AG08396 (cell line): ENCODE measurements at places on chromosomes 5 and 9.

- peak; percentile 94 for DNase-seq
Observed at GRCh38 chr9:127869310-127870152, 7.9 kb downstream of the AK1 start.

DNA sequence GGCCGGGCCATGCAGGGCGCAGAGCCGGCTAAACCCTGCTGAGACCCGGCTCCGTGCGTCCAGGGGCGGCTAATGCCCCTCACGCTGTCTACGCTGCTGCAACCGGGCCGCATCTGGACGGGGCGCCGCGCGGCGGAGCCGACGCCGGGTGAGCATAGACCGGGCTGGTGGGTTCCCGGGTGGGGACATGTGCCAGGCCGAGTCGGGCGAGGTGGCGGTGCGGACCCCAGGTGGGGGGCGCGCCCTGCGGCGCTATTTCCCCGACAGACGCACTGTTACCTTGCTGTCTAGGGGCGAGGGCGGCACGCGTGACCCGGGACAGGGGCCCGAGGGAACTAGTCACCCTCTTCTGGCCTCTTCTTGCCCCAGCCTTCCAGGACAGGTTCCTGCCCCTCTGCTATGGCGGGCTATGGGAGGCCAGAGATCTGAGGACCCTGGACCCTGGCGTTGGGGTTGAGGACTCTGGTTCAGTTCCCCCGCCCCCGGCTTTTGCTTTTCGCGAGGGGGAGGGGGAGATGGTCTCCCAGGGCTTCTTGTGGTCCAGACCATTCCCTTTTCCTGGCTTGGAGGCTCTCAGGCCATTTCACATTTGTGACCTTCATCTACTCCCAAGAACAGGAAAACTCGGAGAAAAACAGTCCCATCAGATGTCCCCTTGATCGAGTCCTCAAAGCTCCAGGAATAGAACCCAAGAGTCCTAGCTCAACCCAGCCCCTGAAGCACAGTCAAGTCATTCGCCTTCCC is 536 bp downstream of the SLC27A4 start:
- no peak for DNase-seq

- peak; percentile 27 for DNase-seq
Observed at GRCh38 chr5:40383749-40384651, 295.7 kb upstream of the PTGER4 start.

GRCh38 chr5:111494355-111494999 is 17.9 kb downstream of the STARD4 start:
- DNase-seq, result no peak

GRCh38 chr5:55467862-55468551 is 66.8 kb downstream of the PLPP1 start:
- peak; percentile 5 for DNase-seq

GRCh38 chr9:89357331-89358197 is 39.3 kb downstream of the SECISBP2 start:
- no peak for DNase-seq

DNA sequence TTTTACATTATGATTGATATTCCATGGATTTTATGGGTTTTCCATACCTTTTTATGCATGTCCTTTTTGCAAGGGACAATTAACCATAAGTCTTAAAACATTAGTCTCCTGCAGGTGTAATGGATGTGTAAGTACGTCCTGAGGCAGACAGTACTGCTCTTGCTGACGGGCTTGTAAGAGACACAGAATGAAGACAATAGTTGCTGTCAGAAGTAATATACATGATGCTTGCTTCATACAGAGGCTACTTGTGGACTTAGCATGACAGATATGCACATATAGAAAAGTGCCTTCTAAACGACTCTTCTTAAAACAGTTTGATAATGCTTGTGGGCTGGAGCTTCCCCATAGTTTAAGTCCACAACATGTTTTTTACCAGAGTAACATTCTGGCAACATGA is 182.7 kb downstream of the SPATA31D1 start:
- DNase-seq, result no peak

GRCh38 chr5:150751096-150751891 is 7.5 kb downstream of the DCTN4 start:
- DNase-seq, result no peak

- no peak for DNase-seq
Observed at GRCh38 chr5:132807163-132807838, 5.8 kb upstream of the SOWAHA start.

DNA sequence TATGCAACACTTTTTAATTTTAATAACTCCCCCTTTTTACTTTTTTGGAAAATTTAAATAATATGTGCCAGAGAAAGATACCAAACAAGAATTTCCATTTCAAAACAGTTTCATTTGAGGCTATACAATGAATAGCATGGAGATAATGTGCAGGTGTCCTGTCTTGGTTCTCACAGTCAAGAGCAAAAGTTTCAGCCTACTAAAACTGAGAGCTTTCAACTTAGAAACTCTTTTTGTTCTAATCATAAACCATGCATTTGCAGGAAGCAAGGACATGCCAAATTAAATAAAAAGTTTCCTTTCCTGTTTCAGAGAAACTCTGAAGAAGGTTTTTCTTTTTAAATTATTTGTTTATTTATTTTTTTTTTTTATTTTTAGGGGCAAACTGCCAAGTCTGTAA is 1165.6 kb upstream of the SEMA6A start:
- no peak for DNase-seq

DNA sequence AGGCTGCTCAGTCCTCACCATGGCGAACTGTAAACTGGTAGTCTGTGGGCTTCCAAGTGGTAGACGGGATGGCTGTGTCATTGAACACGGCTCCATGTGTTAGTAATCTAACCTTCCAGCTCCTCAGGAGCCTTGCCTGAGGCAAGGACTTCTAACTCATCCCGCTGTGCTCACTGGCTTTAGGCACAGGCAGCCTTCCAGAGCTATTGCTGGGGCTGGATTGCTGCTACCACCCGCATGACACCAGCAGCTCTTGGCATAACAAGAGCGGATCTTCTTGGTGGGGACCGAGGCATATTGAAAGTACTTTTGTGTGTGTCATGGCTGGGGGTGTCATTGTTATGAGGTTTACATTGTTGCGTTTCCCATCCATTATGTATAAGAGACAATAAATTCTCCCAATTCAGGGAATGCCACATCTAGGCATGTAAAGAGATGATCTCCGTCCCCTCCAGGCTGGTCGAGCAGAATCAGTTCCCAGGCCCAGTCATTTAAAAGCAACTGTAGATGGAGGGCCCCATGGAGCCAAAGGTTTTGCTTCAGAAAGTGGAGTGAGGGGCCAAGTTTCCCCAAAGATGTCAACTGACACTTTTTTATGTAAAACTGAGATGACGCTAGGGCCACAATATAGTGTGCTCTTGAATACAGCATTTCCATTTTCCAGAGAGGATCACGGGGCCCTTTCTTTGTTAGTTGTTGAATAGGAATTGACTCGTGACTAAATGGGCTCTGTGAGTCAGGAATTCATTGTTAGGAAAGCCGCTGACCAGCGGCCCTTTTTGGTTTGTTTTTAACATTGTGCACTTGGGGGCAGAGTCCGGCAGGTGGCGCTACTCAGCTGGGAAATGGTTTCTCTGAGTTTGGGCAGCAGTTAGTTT is 759.5 kb downstream of the TAF11L14 start:
- DNase-seq, result peak; percentile 25

GRCh38 chr5:128539038-128539429 is 989 bp upstream of the FBN2 start:
- no peak for DNase-seq

DNA sequence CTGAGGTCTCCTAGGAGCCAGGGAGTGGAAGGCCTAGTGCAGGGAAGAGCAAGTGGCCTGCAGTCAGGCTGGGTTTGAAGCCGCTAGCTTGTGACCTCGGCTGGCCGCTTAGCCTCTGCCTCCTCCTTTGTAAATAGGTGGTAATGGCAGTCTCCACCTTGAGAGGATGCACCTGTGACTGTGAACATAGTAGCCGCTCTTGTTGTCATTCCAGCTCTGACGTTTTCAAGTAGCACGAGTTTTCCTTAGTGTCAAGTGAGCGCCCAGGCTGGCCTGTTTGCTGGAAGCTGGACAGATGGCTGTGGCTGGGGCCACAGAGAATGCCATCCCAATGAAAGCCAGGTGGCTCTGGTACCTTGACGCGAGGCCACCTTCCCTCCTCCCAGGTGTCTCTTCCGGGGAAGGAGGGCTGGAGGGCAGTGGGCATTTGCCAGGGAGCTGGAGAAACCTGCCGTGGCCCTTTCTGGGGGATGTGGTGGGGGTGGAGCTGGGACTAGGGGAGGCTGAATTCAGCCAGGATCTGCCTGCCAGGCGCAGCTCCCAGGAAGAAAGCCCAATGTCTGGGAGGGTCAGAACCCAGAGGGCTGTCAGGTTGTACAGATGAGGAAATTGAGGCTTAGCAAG is 2.5 kb downstream of the ASS1 start:
- DNase-seq, result no peak

DNA sequence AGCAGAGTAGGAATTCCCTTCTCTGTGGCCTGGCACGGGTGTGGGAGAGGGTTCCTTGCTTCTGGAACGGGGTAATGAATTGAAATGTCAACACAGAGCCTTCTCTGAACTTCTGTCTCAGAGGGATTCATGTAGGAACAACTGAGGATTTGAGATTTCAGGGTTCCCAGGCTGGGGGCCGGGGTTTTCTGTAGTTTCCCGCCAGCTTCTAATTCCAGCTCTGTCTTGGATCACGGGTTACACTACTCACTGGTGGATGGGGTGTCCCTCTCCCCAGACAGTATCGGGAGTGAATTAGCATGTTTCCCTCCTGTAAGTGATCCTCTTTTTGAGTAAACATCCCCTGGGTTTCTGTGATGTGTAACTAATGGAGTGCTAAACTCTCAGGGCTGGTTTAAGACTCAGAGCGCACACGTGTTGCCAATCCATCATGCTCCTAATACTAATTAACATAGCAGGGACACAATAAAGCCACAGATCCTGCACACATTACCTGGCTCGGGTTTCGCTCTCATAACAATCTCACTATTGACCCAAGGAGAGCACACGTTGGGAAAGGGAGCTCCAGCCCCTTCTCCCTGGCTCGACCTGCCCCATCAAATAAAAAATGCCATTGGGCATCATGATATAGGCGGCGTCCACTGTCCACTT is 18.1 kb upstream of the DMRT2 start:
- DNase-seq, result no peak

GRCh38 chr9:126386088-126386487 is 59.5 kb downstream of the MVB12B start:
- DNase-seq, result no peak

GRCh38 chr9:33220681-33221567 is 19.0 kb upstream of the SPINK4 start:
- DNase-seq, result no peak

DNA sequence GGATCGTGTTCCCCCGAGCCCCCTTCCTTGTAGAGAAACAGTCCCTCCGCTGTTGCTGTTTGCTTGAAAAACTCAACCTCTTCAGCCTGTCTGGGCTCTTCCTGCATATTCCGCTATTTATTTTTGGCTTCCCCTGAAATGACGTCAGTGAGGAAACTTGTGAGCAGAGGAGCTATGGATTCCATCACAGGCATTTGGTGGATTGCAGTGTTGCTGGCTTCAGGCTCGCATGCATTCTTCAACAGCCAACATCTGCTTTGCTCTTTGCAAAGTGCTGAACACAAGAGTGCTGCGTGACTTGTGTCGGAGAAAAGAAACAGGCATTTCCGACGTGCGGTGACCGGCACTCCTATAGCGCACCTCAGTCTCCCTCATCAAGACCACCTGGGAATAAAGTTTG is 232.7 kb downstream of the RFK start:
- peak; percentile 74 for DNase-seq

DNA sequence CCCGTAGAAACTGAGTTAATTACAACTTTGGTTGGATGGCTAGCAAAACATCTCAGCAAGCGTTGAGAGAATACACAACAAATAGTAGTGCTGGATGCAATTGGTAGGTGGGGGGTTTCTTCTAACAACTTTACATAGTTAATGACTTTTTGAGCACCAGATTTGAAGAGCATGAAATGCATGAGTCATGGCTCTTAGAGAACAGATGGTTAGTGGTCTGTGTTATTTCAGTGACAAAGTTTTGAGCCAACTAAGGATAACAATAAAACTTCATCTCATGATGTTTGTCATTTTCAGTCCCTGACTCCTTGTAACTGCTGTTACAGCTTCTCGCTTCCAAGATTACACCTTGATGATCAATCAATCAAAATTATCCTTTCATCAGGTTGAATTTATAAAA is 399.0 kb upstream of the BRINP1 start:
- DNase-seq, result no peak

DNA sequence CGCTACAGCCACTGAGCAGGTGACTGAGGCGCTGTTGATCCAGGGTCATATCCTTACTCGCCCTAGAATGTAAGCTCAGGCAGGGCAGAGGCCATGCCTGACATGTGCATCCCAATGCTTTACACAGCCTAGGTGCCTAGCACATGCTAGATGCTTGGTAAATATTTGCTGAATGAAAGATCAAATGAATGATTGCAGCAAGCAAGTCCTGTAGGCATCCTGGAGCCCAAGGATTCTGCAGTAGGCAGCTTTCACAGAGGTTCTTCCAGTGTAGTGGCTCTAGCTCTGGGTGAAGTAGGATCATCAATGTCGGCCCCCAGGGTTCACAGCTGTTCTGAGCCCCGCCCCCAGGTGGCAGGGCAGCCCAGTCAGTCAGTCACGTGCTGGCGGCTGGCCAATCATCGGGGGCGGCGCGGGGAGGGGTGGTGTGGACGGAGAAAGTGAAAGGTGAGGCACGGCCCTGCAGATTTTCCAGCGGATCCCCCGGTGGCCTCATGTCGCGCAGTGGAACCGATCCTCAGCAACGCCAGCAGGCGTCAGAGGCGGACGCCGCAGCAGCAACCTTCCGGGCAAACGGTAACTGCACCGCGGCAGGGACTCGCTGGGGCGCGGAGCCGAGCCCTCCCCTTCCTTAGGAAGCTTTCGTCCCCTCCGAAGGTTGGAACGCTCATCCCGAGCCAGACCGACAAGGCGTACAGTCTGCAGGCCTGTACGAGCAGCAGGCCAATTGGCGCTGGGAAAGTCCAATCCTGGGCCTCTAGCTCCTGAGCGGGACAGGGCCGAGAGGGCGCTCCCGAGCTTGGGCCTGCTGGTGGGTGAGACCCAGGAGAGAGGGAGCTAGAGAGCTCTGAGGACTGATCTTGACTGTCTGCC is at the start of gene GALT:
Gene GALT, plus strand, starts transcription at position 465 of the 873 bp plus-strand sequence. Its CDS starts 30 bp downstream, at position 495.
- peak; percentile 91 for DNase-seq

DNA sequence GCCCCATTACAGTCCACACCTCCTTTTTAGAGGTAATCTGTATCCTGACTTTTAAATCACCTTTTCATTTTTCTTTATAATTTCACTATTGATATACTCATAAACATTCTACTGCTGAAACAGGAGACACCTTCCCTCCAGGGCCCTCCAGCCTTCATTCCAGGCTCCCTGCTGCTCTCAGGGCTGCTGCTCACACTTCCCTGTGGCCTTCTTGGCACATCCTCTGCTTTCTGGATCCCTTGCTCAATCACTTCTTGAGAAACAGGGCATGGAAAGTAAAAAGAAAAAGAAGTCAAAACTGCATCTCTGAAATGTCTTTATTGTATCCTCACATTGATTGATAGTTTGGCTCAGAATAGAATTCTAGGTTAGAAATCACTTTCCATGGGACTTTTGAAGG is 19.3 kb upstream of the WNT8A start:
- DNase-seq, result no peak

DNA sequence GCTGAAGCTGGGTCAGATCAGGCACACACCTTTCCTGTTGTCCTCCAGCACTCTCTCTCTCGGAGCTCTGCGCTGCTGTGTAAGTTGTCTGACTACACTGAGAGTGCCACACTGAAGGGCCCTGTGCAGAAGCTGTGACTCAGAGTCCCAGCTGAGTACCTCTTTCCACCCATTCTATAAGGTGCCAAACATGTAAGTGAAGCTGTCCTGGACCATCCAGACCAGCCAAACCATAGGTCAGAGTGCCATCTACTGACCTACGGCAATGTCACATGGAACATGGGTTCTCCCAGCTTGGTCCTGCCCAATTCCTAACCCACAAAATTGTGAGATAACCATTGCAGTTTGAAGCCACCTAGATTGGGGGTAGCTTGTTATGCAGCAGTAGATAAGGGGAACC is 68.2 kb downstream of the ADCY2 start:
- DNase-seq, result no peak

- no peak for DNase-seq
Observed at GRCh38 chr9:107933097-107933496, 443.5 kb upstream of the KLF4 start.
